Stimulated activated CD4-positive, alpha-beta T cell treated with anti-CD3 and anti-CD28 coated beads, TNF-alpha, amount 100 ng/mL, for 48 hours (primary cell): ENCODE measurements at places on chromosomes 1 and 21.
A peak's percentile ranks its signal among the peaks of the same experiment; 100 is the strongest.

- no peak for DNase-seq
These were observed 91.9 kb upstream of the TSPAN2 start for GRCh38 chr1:115181231-115181630.

GRCh38 chr1:62068978-62069377 is 125.7 kb upstream of the L1TD1 start:
- DNase-seq, result no peak

GRCh38 chr1:31583995-31584868 is 7.9 kb downstream of the TINAGL1 start:
- no peak for DNase-seq

GRCh38 chr1:26546375-26546774 is 16.8 kb downstream of the RPS6KA1 start:
- no peak for DNase-seq

DNA sequence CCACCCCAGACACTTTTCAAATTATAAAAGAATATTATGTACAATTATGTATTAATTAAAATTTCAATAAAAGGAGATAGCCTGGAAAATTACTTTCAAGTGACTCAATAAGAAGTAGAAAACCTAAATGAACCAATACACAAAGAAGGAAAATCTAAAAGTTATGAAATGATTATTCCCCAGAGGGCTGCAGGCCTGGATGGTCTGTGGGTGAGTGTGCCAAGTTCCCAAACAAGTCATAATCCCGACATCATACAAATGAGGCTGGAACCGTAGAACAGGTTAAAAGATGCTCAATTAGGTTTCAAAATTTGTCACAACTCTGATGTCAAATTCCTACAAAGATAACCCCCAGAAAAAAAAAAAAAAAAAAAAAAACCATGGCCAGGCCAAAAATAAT is 12.7 kb downstream of the SPATC1L start:
- no peak for DNase-seq

- no peak for DNase-seq
These were observed 58.9 kb downstream of the DIRAS3 start for GRCh38 chr1:67991546-67991945.

- DNase-seq, result no peak
These were observed 22.0 kb downstream of the SERINC2 start for GRCh38 chr1:31434979-31435378.

DNA sequence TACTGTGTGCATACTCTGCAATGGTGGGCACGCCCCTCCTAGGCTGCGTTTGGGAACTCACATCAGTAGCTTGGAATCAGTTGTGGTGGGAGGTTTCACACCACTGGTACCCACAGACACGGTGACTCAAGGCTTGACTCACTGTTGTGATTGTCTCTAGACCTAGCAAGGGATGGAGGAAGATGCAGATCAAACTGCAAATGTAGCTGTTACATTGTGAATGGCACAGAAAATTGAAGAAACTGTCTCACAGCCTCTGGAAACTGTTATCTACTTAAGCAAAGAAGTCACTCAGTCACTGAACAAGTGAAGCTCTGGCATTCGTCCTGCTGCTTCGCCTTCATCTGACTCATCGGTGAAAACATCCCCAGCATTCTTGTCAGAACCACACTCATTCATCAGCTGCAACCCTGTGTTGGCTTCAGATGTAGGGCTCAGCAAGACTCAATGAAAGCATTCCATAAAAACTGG is 59.5 kb downstream of the POFUT2 start:
- DNase-seq, result peak; percentile 61

DNA sequence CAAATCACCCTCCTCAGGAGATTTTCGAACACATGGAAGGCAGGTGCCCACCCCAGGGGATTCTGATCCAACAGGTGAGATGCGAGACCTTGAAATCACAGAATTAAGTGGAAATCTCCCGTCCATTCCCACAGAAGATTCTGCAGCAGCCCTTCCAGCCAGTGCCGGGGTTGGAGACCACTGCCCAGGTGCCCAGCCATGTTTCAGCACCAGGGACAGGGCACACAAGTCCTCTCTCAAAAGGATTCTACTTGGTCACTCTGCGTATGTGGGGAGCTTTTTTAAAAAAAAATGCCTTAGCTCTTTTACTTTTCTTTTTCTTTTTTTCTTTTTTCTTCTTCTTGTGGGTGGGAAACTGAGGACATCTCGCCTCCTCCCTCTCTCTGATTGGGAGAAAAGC is 80.7 kb downstream of the VWA5B1 start:
- no peak for DNase-seq

- DNase-seq, result no peak
These were observed 17.6 kb downstream of the PGBD2 start for GRCh38 chr1:248923352-248924338.

DNA sequence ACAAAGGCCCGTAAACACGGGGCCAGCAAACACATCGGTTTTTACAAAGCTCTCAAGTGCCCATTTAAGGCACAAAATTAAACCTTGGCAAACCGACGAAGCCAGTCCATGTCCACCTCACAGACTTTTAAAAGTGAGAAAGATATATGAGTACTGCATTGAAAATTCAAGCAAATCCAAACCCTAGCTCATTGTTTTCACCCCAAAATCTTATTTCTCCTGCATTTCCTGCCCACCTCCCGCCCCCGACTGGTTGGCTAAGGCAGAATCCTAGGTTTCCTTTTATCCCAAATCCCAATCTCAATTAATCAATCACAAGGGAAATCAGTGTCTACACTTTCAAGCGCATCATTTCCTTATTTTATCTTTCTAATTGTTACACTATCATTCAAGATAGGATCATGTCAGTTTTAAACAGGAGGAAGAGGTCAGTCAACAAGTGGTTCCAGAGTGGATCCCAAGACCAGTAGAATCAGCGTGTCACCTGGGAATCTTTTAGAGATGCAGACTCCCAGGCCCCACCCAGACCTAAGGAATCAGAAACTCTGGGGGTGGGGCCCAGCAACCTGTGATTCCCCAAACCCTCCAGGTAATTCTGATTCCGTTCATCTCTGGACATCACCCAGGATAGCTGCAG is 1.7 kb upstream of the GNG4 start:
- DNase-seq, result no peak

DNA sequence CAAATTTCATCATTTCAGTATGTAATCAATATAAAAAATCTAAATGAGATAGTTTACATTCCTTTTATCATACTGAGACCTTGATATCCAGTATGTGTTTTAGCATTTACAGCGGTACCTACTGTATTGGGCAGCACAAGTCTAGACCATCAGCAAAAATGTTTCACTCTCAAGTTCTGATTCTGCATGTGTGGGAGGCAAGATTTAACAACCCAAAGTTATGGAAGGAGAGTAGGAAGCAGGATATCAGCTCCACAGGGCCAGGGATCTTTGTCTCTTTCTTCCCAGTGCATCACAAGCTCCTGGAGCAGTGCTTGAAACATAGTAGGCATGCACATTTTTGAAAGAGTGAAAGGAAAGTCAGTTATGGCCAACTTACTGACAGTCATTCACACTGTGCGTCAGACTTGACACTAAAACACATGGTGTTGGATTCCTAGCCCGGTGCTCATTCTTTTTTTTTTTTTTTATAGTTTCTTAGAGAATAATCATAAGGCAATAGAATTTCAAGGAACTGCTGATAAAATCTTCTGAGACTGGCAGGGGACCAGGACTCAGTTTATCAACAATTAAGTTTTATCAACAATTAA is 6.1 kb downstream of the TENT5C start:
- no peak for DNase-seq

DNA sequence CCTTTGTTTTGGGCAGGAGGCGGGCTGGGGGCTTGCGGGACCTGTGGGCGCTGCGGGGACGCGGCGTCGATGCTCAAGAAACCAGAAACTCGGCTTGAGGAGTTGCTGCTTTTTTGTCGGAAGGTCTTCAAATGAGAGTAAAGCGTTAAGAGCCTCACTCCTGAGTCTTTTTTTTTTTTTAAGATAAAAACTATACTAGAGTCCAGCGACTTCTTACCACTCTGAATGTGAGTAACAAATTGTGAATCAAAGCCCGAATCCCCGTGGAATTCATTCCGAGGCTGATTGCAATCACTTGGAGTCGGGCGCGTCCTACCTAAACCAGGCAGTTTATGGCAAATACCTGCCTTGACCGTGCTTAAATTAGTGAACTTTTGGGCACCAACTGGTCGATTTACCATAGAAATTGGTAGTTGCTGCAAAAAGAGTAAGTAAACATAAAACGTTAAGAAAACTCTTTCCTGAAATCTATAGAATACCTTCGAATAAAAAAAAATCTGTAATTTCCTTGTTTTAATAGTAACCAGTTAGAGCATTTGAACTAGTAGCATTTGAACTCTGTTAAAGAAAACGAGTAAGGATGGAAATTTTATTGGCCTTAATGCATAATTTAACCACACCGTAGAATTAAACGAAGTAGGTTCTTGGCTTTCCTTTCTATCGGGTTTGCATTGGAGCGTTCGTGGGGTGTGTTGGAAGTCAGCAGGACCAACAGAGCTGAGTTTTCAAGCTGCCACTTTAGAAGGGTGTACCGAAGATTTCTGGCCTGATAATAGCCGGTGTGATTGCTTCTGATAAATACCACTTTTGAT is 769 bp downstream of the GPSM2 start:
- no peak for DNase-seq

- DNase-seq, result no peak
These were observed 25.1 kb upstream of the TRABD2B start for GRCh38 chr1:48022306-48022705.

GRCh38 chr1:160239582-160240299 is 22.6 kb downstream of the DCAF8 start:
- no peak for DNase-seq

GRCh38 chr1:159791461-159791860 is 10.7 kb downstream of the DUSP23 start:
- no peak for DNase-seq
